ENCODE measurements at places on chromosomes 6 and 20. TPM values are rescaled to one million over a fixed set of nuclear protein-coding genes. Genes with fewer than 3 reads are reported as not detected.

DNA sequence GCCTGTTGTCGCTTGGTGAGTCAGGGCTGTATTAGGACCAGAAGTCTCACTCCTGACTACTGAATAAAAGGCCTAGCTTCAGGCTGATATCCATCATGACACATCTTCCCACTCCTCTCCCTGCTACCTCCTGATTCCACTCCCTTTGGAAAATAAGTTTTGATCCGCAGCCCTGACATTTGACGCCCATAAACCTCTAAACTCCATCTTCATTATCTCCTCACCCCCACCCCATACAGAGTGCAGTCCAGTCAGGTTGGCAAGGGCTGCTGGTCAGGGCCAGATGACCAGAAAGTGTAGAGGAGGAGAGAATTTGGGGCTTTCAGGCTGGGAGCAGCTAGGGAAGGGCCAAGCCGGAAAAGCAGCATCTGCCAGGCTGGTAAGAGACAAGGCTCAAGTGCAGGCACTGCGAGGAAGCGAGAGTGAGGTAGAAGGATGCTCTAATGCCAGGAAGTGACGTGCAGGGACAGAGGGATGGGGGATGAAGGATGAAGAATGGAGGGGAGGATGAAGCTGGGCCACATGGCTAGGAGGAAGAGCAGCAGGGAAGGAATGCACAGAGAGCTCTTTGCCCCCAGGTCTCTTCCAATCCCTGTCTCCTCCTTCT, 1.2 kb downstream of the GGT7 start:
- DNase-seq, result no peak

DNA sequence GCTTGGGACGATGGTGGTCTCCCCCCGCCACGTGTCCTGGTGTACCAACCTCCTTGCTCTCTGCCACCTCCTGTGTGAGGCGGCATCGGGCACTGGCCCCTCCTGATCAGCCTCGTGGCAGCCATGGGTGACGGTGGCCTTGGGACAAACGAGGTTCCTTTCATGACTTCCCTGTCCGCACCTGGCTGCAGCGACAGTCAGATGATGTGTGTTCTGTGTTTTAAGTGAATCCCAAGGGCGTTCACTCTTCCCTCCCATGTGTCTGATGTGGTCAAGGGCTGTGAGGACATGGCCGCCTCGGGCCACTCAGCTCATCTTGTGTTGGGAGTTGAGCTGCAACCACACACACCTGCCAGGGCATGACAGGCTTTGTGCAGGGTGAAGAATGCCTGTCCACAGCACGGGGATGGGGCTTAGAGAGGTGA, 30.4 kb upstream of the PCMTD2 start:
- no peak for DNase-seq

ATP6V1G2 gene
- total RNA-seq, result 0.82 TPM

- DNase-seq, result no peak
These were observed 128.0 kb downstream of the TNFRSF21 start for GRCh38 chr6:47181681-47182080.

SLC17A9 gene
- 21.4 TPM for total RNA-seq
